ENCODE measurements at places on chromosomes 7 and 10. TPM values are rescaled to one million over a fixed set of nuclear protein-coding genes. Genes with fewer than 3 reads are reported as not detected.

IDI2 gene
- not detected for total RNA-seq

- no peak for DNase-seq
These were observed 67.4 kb downstream of the AMPH start for GRCh38 chr7:38563741-38564140.

- DNase-seq, result no peak
These were observed 35.8 kb downstream of the ELFN1 start for GRCh38 chr7:1705856-1706255.

DNA sequence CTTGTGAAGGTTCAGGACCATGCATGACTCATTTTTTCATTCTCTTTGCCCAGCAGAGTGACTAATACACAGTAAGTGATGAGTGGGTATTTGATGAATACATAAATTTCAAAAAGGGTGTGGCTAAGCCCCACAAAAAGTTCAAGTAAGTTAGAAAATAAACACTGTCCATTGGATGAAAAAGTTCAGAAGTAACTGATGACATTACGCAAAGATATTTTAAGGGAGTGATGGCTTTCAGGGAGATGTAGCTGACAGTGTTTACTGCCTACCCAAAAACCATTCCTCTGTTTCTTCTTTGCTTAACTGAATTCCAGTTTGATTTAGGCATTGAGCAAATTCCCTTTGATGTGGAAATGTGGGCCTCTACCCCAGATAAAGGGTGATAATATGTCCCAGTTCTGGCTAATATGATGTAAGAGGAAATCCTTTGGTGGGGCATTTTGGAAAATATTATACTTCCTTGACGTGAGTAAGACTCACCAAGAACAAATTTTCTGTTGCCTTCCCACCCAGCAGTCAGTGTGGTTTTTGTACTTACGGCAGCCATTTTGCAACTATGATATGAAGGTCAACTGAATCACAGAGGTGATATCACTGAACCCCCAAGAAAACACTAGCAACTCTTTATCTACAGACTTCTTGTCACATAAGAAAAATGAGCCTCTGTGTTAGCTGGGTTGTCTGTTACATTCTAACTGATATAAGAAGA, 29.0 kb upstream of the EBLN1 start:
- no peak for DNase-seq

- no peak for DNase-seq
These were observed 27.6 kb downstream of the AMZ1 start for GRCh38 chr7:2715341-2716231.

DNA sequence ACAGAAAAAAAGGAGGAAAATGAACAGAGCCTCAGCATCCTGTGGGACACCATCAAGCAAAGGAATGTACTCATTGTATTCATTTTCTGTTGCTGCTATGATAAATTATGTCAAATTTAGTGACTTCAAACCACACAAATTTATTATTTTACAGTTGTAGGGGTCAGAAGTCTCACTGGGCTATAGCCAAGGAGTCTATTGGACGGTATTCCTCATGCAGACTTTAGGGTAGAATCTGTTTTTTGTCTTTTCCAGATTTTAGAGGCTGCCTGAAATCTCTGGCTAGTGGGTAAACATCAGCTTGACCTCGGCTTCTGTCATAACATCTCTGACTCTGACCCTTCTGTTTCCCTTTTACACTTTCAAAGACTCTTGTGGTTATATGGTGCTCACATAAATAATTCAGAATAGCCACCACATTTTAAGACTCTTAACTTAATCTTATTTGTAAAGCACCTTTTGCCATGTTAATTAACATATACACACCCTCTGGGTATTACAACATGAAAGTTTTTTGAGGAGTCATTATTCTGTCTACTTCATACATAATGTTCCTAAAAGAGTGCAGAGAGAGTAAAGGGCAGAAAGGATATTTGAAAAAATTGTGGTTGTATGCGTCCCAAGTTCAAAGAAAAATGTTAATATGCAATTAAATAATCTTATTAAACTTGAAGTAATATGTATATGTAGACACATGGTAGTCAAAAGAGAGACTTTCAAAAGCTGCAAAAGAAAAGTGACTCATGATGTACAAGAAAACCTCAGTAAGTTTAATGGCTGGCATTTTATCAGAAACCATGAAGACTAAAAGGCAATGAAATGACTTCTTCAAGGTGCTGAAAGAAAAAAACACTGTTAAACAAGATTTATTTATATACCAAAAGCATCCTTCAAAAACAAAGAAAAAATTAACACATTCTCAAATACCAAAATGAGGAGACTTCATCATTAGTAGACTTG, 70.8 kb upstream of the MEOX2 start:
- no peak for DNase-seq

IFIT1B gene
- not detected for total RNA-seq

MRLN gene
- total RNA-seq, result not detected

- DNase-seq, result no peak
These were observed 3.4 kb upstream of the PRKCQ start for GRCh38 chr10:6583447-6583846.

DNA sequence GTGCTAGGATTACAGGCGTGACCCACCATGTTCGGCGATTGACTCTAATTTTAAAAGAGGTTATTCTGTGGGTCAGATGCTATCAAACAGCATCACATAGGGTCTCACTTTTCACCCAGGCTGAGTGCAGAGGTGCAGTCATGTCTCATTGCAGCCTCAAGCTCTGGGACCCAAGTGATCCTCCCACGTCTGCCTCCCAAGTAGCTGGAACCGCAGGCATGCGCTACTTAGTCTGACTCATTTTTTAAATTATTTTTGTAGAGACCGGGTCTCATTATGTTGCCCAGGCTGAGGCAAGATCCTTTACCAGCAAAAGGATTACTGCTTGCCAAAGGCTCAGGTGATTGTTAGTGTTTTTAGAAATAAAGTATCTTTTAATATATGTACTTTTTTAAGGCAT, 42.9 kb upstream of the STOX1 start:
- no peak for DNase-seq

- no peak for DNase-seq
These were observed 79.0 kb downstream of the GRB10 start for GRCh38 chr7:50703654-50704053.

NEUROD6 gene
- not detected for total RNA-seq

GRCh38 chr7:74466196-74466813, 12.6 kb downstream of the GTF2IRD1 start:
- DNase-seq, result no peak

DNA sequence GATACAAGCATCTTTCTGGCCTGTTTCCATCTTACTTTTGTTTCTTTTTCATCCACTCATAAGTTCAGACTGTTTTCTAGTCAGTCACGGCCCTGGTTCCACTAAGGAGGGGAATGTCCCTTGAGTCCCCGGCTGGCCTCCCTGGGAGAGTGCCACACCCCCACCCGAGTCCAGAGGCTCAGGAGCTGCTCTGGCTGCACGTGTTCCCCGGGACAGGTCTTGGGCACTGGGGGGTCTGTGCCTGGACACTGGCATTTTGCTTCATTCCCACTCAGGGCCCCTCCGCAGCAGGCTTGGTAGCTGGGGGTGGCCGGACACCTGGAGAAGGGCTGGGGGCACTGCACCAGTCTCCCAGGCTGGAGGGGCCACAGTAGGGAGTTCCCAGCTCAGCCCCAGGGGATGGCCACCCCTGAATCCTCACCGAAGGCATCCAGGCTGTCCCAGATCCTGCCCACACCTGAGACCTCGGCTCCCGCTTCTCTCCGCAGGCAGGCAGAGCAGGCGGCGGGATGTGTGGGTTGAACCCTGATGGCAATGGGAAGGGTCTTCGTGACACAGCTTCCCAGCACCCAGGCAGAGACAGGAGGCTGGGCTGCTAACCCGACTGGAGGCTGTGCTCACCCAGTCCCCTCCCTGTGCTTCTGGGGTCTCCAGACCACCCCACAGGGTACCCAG, 92.3 kb downstream of the BMS1 start:
- DNase-seq, result no peak

- DNase-seq, result peak; percentile 36
These were observed 12.4 kb upstream of the SEC24C start for GRCh38 chr10:73731588-73732375.

CCDC7 gene
- total RNA-seq, result 83.4 TPM

- DNase-seq, result no peak
These were observed 220.2 kb downstream of the DGKI start for GRCh38 chr7:137626469-137627067.

- no peak for DNase-seq
These were observed 175.4 kb upstream of the AHR start for GRCh38 chr7:17123020-17123419.

KLHDC10 gene
- total RNA-seq, result 31.5 TPM

- DNase-seq, result no peak
These were observed 98.3 kb upstream of the SEC61G start for GRCh38 chr7:54857294-54857693.

TWIST1 gene
- 2.7 TPM for total RNA-seq

HTR7 gene
- total RNA-seq, result not detected

POM121L12 gene
- not detected for total RNA-seq

- no peak for DNase-seq
These were observed 341.5 kb upstream of the NPVF start for GRCh38 chr7:25569765-25570164.

CLIP2 gene
- 51.5 TPM for total RNA-seq

DNA sequence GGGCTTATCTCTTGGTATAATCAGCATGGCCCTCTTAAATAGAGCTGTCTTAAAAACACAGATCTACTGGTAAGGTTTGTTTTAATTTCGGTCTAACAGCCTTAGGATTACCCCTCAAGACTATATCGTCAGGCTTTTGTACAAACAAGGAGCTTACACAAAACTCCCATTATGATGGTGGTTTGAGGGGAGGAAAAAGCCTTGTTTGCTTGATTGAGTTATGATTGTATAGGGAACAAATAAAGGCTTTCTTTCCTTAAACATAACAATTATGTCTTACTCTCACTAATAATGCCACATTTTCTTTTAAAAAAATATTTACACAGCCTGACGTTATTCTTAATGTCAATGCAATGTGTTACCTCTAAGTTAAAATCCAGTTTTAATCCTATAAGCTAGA, 188.8 kb upstream of the TCF7L2 start:
- no peak for DNase-seq

SERPINE1 gene
- total RNA-seq, result 26.5 TPM

AQP1 gene
- total RNA-seq, result 114 TPM

FBXO24 gene
- 0.61 TPM for total RNA-seq

DNA sequence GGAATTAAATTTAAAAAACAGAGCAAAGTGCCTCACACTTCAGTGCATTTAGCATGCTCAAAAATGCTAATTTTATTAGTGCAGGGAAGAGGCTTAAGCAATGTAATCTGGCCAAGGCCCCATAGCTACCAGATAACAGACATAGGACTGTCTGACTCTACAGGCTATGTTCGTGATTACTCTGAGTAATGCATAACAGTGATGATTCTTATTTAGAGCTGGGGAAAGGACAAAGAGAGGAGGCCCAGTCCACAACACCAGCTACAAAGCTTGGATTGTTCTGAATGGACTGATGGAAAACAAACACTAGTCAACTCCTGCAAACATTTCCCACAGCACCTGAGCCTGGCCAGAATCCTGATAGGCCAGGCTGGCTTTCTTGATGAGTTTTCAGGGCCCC, 8.4 kb upstream of the CH25H start:
- DNase-seq, result no peak

DNA sequence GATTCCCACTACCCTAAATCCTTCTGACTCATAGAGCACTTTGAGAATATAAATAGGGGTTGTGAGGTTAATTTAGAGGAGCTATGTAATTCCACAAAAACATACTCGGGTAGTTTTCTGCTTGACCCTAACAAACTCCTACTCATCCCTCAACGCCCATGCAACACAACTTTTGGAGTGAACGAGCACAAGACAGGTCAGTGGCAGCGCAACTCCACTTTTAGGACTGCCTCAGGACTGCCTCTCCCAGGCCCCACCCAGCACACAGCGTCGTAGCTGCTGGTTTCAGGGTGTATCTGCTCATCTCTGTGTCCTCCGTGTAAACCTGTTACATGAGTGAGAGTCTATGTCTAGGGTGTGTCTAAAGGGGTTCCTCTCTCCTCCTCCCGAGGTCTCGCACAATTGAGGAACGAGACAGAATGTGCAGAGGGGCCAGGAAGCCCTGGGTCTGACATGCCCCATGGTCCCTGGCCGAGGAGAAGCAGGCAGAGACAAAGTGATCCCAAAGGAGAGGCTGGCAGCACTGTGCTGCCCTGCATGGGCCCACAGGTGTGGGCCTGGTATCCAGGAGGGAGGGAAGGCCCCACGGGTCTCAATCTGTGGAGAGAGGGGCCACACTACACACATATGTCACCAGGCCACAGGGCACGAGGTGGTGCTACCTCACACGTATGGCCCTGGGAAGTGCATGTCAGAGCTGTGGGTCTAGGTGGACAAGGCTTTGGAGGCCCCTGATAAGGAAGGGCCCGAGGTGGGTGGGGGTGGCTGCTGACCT, 45.5 kb downstream of the CAMK2B start:
- DNase-seq, result peak; percentile 6

- DNase-seq, result no peak
These were observed 64.4 kb upstream of the PDGFA start for GRCh38 chr7:584122-584465.

THSD7A gene
- total RNA-seq, result 10.4 TPM

DNA sequence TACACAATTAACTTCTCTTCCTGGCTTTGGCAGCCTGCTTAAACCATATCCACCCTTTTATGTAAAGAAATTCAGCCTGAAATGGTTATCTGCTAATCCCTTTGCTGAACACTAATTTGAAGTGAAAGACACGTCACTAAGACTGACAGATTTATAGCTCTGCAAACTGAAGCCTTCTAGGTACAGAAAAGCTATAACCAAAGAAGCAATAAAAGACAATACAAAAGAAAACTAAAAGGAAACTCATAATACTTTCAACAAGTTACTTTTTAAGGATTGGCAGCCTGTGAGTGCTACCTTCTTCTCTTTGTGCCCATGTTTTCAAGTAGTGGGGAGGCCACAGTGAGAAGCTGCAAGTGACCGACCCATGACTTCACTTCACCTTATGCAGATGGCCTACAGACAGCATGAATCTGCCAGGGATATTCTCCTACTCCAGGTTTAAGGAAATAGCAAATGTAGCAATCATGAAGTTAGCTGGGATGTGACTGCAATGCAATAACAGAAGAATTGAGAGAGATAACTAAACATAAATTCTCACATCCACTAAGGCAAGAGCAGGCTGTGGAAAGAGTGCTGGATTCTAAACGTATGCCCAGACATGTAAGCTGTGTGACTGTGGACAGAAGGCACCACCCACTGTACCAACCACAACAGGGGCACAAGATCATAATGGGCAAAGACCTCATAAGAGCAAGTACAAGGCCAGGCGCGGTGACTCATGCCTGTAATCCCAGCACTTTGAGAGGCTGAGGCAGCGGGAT, 10.7 kb upstream of the SPOCK2 start:
- no peak for DNase-seq

FAM25C gene
- not detected for total RNA-seq

Data from ovary (tissue), 10 donors.